Stimulated activated CD4-positive, alpha-beta T cell treated with anti-CD3 and anti-CD28 coated beads, Interleukin-15, amount 100 ng/mL, for 1 hour (primary cell): ENCODE measurements at places on chromosomes 12 and 14.

GRCh38 chr12:56304276-56304675 is 4.1 kb upstream of the CS start:
- DNase-seq, result no peak

- no peak for DNase-seq
Observed at GRCh38 chr14:90472632-90473031, 75.8 kb downstream of the CALM1 start.

DNA sequence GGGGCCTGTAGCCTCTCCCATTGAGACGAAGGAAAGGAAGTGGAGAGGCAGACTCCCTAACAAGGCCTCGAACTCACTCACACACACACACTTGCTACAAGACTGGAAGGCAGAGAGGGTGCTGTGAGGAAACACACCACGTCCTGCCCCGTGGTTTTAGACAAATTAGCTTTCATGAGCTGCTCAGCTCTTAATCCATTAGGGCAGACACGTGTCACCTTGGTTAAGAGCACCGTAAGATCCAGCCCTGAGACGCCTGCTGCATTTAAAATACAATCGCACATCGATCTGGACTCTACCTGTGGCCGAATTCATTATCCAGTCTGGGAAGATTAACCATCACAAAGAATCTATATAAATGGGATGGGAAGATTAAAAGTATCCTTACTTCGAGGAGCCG is 72.0 kb downstream of the RIMBP2 start:
- DNase-seq, result no peak

DNA sequence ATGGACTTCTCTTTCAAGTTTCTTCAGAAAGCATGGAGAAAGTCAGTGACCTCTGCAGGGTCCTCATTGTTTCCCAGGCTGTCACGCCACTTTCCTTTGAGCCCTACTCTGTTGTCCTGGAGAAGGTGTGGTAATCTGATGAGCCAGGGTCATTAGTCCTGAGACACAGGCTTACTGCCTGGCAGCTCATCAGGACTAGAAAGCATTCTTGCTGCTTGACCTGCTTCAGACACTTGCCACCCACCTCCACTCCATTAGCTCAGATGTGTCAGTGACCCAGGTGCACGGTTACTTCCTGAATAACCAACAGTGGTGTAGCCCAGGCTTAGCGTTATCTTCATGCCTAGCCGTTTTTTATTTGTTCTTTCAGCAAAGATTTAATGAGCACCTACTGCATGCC is 93.9 kb downstream of the FGD4 start:
- DNase-seq, result no peak

DNA sequence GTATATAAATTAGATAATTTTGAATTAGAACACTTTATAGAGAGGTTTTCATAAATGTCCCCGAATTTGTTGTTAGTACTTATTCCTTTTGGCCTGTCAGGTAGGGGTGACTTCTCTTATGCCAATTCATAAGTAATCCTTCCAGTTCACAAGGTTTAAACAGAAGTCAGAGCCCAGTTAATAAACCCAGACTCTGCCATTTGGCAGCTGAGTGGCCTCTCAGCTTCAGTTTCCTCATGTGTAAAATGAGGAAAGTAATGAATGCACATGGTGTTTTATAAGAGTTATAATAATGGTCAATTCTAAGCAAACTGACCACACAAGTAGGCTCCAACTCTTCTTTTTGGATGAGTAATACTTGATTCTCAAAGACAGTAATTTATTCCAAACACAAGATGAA is 10.3 kb downstream of the MTERF2 start:
- no peak for DNase-seq

DNA sequence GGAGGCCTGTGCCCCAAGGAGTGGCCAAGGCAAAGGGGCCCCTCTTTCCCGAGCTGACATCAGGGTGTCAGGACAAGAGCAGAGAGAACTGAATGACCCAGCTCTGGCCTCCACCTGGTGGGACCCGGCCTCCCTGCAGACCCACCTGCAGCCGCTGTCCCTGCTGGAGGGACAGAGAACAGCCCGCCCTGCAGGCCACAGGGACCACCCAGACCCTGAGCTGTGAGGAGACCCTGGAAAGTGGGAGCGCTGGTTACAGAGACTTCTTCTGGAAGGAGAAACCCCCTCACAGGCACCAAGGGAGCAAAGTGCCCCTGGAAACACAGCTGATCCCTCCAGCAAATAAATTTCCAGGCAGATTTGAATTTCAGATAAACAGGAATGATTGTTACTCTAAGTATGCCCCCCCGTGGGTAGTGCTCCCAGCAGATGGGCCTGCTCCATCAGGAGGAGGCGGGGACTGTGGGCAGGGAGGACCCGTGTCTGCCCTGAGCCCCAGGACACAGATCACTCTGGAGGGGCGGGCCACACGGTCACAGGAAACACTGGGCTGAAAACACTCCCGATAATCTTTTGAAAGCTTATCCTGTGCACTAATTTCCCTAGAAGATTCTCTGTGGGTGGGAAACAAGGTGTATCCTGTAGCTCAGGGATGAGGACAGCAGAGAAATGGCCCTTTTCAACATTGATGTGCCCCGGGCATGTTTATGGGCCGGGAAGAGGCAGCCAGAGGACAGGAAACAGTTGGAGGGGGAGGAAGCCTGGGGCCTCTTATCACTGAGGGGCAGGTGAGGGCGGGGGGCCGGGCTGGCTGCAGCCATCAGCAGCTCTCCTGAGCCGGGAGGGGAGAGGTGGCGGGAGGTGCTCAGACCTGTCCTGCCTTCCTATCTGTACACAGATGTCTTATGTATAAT is 276.0 kb downstream of the ADGRD1 start:
- no peak for DNase-seq

GRCh38 chr14:31942166-31942841 is 134.8 kb upstream of the ARHGAP5 start:
- DNase-seq, result no peak

DNA sequence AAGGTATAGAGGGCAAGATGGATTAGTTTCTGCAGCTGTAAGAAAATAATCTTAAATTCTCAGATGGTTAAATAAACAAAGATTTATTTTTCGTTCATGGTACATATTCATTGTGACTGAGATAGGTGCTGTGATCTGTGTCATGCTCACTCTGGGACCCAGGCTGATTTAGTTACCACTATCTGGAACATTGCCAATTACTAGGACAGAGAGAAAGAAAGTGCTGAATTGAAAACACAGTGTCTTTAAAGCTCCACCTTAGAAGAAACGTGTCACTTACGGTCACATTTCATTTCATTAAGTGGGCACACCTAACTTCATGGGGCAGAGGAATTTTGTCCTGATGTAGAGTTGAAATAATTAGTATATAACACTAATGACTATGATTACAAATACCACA is 430.0 kb downstream of the CCDC91 start:
- DNase-seq, result no peak

DNA sequence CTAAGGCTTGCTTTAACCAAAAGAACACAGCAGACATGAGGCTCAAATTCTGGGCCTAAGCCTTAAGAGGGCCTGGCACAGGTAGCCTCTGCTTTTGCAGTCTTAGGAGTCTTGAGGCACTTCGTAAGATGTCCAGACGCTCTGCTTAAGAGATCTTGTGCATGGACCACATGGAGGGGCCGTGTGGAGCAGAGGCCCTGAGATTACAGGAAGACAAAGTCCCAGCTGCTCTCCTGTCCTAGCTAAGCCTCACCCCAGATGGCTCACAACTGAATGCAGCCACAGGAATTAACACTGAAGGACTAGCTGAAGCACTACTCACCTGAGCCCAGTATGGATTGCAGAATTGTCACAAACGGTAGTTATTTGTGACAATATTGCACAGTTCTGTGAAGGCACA is 446.0 kb downstream of the PDZRN4 start:
- no peak for DNase-seq

DNA sequence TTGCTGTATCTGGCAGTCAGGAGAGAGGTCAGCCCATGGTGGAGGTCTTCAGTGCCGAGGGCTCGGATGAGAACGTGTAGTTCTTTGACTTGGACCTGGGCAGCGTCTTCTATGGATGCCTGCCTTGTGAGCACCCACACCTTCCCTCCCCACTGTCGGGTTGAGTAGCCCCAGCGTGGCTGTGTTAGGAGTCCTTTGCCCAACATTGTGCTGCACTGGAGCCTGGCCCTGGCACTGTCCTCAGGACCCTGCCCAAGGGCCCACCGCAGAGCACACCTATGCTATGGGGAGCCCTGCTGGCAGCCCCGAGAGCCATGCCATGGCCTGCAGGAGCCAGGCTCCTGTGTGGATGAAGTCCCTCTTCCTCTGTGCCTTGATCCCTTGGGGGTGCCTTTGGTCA is 26.7 kb downstream of the SLC25A29 start:
- no peak for DNase-seq

GRCh38 chr12:108511633-108512540 is 3.2 kb upstream of the FICD start:
- peak; percentile 56 for DNase-seq

DNA sequence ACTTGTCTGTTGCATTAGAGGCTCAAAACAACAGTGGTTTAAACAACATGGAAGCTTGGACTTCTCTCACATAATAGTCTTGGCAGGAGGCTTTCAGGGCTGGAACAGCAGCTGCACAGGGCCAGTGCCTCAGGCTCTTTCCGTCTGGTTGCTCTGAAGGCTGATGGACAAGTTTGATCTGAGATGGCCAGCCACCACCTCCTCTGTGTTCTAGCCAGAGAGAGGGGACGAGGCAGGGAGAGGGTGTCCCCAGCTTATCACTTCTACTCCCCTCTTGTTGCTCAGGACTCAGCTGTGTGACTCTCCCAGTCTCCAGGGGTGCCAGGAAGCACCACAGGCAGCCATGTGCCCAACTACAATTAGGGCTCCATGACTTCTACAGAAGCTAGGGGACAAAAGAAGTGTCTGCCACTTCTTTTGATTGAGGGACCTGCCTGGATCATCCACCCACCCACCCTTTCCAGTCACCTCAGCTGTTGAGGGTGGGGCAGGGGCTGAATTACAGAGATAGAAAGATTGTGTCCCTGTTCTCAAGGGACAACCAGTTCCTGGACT is 46.6 kb downstream of the SMIM41 start:
- no peak for DNase-seq

DNA sequence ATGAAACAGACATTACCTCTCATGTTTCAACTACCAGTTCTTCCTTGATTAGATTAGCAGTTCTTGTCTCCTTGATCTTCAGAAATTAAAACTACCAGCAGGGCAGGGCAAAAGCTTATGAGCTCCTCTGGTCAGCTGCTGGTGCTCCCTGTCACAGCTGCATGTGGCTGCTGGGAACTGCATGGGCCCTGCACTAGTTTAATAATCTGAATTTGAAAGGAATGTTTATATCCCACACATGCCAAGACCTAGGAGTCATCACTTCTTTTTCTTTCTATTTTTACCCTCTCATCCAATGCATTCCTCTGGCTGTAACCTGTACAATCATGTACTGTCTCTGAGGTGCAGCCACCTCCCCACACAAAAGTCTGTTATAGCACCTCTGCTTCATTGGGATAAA is 73.9 kb downstream of the ARMH4 start:
- DNase-seq, result no peak

DNA sequence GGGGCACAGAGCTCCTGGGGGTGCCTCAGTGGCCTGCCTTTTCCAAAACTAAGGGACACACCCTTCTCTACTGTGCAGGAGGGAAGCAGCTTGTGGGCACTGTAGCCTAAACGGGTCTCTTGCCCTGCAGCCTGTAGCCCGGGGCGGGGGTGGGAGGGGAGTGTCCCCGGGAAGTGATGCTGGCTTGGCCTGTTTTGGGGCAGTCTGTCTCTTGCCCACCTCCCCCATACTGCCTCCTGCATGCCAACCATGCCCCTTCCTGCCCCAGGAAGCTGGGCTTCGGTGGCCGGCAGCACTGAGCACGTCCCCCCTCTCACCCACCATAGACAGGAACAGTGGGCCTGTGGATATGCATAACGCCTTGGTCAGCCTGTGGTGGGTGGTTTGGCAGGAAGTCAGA is 43.4 kb downstream of the PRIMA1 start:
- DNase-seq, result no peak

GRCh38 chr12:91211866-91212265 is 29.2 kb upstream of the DCN start:
- no peak for DNase-seq

GRCh38 chr14:38851111-38851510 is 251.9 kb downstream of the SEC23A start:
- no peak for DNase-seq

GRCh38 chr14:38226366-38226765 is 18.7 kb downstream of the SSTR1 start:
- no peak for DNase-seq

GRCh38 chr12:130198026-130198662 is 35.9 kb downstream of the FZD10 start:
- DNase-seq, result no peak

DNA sequence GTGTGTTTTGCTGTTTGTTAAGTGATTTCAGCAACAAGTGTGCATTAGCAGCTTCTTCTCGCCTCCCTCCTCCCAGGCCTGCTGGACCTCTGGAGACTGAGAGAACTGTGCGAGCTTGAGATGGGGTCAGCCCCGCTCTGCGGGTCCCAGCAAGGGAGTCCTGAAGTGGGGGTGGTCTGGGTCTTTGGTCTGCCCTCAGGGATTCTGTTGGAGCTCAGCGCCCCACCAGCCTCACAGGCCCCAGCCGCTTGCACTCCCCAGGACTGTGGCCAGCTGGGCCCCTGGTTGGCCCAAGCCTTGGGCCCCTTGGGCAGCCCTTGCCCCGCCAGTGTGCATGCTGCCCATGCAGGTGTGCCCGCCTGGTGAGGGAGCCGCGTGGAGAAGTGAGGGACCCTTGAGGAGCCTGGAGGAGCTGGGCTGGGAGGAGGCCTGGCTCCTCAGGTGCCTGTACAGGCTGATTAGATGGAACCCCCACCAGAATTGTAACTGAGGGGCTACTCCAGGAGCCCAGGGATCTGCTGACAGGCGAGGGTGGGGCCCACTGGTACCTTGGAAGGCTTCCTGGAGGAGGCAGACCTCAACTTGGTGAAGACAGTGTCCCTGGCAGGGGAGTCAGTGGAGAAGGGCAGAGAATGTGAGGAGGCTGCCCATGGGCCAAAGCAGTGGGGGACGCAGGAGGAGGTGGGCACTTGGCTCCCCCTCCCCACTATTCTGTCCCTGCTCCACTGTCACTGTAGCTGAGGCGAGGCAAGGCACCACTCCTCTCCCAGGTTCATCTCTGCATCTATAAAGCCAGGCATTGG is 56.7 kb downstream of the BEGAIN start:
- DNase-seq, result no peak

- no peak for DNase-seq
Observed at GRCh38 chr12:14907953-14908352, 22.3 kb upstream of the MGP start.

GRCh38 chr14:60977847-60978246 is 3.0 kb downstream of the TRMT5 start:
- DNase-seq, result no peak

DNA sequence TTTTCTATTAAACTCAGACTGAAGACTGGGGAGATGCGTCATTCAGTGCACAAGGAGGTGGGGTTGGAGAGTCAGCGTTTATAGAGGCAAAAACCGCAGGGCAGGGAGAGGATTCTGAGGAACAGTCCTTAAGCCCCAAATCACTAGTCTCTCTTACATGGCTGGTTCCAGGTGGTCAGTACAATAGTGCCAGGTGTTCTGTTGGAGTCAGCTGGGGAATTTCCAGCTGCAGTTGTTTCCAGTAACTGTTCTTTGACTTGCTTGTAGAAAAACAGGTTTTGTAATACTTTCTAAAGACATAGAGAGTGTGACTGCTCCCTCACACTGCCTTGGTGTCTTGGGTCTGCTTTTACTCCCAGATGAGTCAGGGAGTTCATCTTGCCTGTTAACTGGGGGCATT is 192.2 kb downstream of the TMTC3 start:
- no peak for DNase-seq
